ENCODE measurements at places on chromosomes 6 and 20. TPM values are rescaled to one million over a fixed set of nuclear protein-coding genes. Genes with fewer than 3 reads are reported as not detected.

PNRC1 gene
- total RNA-seq: 24.3 TPM

- no peak for DNase-seq
These were observed 73.0 kb upstream of the PBOV1 start for GRCh38 chr6:138291036-138291848.

- DNase-seq: no peak
These were observed 86.0 kb downstream of the CBLN4 start for GRCh38 chr20:55919319-55919718.

DNA sequence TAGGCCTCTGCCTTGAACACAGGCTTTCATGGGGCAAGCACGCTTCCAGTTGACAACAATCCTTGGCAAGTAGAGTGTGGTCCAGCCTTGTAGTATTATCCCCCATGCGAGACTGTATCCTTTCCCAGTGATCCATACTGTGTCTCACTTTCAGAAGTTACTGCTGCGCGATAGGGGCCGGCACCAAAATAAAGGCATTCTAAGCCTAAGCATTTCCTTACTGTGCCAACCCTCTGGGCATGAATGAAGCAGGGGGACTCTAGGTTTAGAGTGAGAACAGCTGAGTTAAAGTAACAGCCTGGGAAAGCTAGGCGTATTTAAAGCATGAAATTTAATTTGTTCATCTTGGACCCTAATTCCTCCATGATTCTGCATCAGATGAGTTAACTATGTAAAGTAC is 39.4 kb downstream of the CD164 start:
- DNase-seq: no peak

DNA sequence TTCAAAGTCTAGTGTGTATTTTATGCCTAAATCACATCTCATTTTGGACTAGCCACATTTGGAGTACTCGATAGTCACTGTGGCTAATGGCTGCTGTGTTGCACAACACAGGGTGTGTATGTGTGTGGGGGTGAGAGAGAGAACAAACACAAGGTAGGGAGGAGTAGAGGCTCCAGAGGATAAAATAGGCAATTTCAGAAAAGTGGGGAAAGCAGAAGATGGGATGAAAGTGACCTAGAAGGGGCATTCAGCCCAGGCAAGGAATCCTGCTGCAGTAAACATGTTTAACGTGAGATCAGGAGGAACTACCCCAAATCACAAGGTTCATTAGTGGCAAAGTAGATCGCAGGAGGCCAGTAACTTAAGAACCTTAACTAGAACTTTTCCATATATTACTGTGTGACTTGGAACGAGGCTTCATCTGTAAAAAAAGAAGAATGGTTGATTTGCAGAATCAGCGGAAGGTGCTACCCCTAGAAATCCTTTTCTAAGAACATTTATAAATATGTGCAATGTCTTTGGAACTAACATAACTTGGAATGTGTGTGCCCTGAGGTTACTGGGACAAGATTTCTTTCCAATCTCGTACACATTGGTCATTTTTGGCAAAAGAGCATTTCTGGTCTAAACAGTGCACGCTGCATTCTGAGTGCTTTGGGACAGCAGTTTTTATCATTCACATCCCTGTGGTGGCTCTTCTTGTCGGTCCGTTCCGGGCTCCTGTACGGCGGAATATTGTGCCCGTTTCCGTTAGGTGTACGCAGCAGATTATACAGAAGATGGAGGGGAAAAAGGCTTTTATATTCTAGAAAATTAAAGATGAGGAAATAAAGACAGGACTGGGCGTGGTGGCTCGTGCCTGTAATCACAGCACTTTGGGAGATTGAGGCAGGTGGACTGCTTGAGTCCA is 2.6 kb downstream of the DUSP22 start:
- DNase-seq: no peak

Data from H4 (cell line).